ENCODE measurements at places on chromosomes 7 and 10.
A peak's percentile ranks its signal among the peaks of the same experiment; 100 is the strongest.

- DNase-seq = no peak
Measured at GRCh38 chr7:69169386-69169785, 428.9 kb upstream of the AUTS2 start.

DNA sequence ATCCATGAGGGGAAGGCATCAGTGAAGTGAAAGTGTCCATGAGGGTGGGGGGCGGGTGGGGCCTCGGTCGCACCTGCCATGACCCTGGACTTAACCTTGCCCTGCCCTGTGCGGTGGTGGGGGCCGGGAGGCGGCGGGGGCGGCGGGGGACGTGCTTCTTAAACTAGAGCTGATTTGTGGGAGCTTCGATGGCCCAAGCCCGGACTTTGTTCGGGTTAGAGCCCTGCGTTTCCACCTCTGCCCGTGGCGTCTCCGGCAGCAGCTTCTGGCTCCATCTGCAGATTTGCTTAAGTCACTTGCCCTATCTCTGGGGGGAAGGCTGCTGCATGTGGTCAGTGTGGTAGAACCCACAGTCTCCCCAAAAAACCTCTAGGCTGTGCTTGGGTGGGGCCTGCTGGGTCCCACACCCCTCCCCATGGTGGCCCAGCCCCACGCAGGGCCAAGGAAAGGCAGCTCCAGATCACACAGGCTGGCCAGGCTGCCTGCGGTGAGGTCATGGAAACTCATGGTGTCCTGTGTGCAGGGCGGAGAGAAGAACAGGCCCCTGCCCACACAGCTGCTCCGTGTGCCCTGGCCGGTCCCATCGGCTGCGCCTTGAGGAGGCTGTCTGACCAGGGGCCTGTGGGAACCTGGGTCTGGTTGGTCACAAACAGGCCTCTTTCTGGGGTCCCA, 93.2 kb downstream of the INPP5A start:
- no peak for DNase-seq

- DNase-seq = no peak
Measured at GRCh38 chr10:89371079-89371478, 6.8 kb upstream of the IFIT1B start.

- no peak for DNase-seq
Measured at GRCh38 chr10:71684356-71685173, 35.0 kb downstream of the C10orf105 start.

GRCh38 chr7:107711301-107711700, 32.6 kb upstream of the CBLL1 start:
- DNase-seq = no peak

DNA sequence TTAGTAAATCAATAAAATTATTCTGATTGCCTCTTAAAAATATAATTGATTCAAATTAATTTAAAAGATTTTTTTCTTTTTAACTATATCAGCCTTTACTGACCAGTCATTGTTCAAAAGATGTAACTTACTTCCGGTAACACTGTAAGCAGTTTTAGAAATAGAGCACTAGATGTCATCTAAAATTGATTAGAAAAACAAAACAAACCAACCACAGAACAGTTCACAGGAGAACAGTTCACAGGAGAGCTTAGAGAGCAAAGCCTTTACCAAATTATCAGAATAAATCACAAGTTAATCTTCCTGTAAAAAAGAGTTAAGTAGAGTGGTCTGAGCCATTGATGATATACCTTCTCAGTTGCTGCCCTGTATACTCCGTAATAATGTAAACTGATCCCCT, 133.3 kb upstream of the DGKB start:
- no peak for DNase-seq

DNA sequence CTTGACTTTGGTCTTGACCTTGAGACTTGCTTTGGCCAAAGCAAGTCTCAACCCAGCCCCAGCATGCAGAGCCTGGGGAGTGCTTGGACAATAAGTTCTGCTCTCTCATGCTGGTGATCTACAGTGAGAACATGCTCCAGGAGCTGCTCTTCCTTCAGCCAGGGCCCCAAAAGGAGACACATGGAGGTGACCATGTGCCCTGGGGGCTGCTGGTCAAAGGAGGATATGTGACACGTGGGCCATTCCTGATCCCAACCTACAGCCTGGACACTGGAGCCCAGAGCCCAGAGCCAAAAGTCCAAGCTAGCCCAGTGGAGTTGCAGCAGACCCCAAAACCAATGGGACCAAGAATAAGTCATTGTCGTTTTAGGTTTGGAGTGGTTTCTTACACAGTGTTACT, 78.2 kb upstream of the CHST15 start:
- DNase-seq = no peak

DNA sequence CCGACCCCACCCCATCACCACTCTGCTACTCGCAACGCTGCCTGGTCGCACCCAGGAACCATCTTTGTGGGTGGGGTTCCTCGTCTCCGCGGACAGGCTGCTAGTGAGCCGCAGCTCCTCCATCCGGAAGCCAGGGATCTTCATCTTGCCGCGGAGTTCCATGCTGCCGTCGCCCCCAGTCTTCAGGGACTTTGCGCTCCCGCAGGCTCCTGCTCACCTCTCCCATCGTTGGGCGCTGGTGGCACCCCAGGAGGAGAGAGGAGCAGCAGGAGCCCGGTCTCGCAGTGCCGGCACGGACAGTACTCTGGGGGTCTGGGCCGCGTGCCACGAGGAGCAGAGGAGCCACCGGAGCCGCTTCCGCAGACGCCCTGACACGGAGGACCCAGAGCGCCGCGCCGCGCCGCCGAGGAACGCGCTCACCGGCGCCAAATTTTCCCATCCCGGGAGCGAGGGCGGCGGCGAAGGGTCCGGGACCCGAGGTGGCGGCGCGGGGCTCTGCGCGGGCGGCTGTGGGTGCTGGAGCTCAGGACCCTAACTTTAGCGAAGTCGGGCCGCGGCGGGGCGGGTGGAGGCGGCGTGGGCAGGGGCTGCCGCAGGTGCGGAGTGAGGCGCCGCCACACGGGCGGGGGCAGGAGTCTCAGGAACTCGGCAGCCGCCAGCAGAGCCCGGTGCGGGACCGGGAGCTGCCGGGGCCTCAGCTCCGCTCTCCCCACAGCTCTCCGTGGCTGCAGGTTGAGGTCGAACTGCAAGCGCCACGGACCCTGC, 750.1 kb upstream of the SORCS1 start:
- DNase-seq = no peak

DNA sequence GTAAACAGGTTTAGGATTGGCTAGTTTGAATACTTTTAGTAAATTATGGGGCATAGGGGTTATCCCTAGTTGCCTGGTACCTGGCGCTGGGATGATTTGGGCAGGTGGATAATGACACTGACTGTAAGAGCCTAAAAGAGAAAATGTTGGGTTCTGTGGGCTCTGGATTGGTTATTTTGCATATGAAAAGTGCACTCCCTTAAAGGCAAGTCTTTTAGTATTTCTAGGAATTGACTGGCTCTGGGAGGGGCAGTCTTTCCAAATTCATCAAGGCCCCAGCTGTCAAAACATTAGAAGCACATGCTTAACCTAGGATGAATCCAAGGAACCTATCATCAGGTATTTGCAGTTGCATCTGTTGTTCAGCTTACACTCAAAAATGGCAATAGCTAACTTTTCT, 454.6 kb upstream of the SORCS1 start:
- no peak for DNase-seq

DNA sequence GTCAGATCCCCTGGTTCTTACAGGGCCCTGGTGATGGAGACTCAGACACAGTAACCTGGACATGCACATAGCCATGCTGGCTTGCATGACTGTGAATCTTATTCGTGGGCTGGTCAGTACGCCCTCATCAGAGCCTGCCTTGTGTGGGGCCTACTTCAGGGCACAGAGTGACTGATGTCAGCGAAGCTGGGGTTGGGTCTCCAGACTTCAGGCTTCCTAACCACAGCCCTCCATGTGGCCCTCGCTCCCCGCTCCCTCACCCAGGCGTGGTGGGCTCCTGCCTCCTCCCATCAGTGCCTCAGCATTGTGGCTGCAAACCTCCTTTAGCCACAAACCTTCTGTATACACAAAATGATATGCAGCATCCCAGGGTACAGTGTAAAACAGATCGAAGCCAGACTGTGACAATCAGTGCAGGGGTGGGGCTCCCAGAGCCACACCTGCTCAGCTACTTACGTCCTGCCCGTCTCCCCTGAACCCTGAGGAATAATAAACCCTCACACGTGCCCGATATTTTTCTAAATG, 7.1 kb upstream of the C10orf105 start:
- DNase-seq = peak; percentile 50

GRCh38 chr10:98456043-98456570, 9.4 kb upstream of the HPS1 start:
- DNase-seq = no peak

GRCh38 chr7:99040104-99040958, 103.6 kb downstream of the SMURF1 start:
- DNase-seq = peak; percentile 52

GRCh38 chr10:11144626-11145494, 127.2 kb downstream of the CELF2 start:
- DNase-seq = no peak

GRCh38 chr7:112573302-112574039, 92.7 kb downstream of the LSMEM1 start:
- no peak for DNase-seq

DNA sequence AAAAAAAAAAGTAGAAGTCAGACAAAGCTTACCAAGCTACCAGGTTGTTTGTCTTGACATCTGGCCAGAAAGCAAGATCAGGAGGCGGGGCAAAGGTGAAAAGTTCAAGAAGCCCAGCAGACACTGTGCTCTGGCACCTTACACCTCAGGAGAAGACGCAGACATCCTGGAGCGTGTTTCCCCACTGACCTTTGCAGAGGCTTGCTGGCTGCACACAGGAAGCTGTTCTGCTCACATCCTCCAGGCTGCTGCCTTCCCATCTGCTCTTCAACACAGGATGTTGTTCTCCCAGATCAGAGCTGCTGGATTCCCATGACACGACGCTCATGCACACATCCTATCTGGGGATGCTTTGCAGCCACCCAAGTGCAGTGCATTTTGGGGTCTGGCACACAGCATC, 174.4 kb upstream of the KIAA1217 start:
- no peak for DNase-seq

GRCh38 chr10:84890706-84891105, 562.3 kb downstream of the CCSER2 start:
- DNase-seq = no peak

DNA sequence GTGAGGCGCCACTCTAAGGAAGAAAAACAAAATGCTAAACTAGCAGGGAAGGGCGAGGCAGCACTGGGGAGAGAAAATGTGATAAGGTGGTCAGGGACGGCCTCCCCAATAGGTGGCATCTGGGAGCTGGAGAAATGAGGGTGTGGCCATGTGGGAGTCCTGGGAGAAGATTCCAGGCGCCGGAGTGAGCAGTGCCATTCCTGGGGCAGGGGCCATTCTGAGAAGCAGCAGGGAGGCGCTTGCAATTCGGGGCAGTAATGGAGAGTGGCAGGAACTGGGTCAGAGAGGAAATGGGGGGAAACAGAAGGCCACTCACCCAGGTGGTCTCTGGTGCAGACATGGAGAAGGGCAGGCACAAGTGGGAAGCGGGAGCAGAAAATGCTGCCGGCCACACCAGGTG, 61.8 kb upstream of the LRRC18 start:
- no peak for DNase-seq

DNA sequence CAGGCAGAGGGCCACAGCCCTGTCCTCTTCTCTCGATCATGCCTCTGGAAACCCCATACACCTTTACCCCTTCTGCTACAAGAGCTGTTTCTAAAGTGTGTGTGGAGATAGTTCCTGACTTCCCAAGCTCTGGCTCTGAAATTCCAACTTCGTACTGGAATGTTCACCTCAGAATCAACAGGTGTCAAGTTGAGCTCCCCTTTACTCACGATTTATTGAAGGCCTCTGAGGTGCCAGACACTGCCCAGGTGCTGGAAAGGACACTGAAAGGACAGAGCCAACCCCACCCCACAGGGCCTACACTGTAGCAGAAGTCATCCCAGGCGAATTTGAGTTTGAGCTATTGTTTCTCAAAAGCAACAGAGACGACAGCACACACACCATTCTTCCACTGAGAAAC, 209.9 kb upstream of the FRMD4A start:
- DNase-seq = no peak

DNA sequence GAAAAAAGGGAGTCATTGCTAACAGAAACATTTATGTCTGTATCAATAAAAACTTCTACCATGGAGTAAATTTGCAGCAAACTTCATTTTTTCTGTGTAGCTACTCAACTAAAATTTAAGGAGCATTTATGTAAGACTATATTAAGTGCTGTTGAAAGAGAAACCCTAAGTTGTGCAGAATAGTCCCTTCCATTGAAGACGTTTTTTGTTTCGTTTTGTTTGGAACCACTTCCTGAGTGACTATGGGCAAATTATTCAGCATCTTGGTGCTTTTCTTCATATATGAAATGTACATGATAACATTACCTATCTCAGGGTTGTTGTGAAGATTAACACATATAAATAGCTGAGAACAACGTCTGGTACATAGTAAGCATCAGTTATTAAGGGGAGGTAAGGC, 24.3 kb downstream of the SEM1 start:
- DNase-seq = no peak

DNA sequence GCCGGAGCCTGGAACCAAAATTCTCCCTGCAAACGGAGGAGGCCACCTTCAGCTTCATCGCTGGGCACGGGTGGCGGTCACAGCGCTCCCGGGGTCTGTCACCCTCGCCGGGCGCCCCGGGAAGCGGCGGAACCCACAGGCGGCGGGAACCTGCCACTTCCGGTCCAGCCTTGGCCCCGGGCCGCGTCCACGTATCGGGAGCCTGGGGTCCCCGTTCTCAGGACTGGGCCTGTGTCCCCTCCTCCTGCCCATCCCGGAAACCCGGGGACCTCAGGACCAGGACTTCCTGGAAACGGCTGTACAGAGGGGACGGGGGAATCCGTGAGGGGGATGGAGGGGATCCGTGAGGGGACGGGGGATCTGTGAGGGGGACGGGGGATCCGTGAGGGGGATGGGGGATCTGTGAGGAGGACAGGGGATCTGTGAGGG, 25.4 kb downstream of the PDGFA start:
- no peak for DNase-seq

DNA sequence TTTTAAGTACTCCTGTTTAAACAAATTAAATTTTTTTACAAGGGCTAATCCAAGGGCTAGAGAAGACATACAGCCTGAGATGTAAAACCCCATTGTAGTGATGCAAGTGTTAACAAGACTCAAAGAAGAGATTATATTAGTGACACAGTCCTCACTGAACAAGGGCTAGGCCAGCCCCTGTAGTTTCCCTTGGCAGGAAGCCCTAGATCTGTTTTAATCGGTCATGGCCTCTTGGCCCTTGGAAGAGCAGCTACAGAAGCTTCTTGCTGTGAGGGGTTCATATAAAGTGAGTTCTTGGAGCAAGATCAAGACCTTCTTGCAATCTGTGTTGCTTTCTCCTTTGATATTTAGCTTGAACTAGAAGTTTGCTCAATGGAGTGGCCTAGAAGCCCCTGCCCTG, 1339.4 kb downstream of the XPNPEP1 start:
- DNase-seq = no peak

DNA sequence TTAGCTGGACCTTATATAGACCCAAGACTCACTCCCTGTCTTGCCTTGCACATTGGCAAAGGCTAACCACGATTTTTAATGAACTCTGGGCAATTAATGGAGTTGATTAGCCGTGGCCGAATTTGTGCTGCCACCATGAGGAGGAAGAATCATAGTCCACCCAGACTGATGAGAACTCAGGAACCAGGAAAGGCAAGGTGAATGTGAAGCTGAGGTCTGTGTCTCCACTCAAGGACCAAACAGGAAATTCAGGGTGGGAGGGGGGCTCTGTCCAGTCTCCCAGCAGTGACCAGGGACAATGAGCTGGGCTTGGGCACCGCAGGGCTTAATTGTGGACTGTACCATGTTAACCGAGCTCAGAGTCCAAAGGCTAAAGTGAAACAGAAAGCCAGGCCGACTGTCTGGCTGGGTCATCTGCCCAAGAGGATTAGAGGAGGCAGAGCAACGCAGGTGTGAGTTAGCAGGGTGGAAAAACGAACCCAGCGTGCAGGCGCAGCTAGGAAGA, 127.0 kb upstream of the JCAD start:
- DNase-seq = no peak

Measured in CD4-positive, alpha-beta T cell treated with Interleukin-1 beta for 1 hour (primary cell).